Cardiac atrium fibroblast (primary cell): ENCODE measurements at places on chromosomes 13 and 19. TPM values are rescaled to one million over a fixed set of nuclear protein-coding genes. Genes with fewer than 3 reads are reported as not detected.

CGB1 gene
- total RNA-seq, result not detected in 2 replicates

PODNL1 gene
- total RNA-seq, result 0.36 TPM in 1 of 2 replicates, not detected in the other

PEAK3 gene
- total RNA-seq, result not detected in 2 replicates

FFAR3 gene
- not detected in 2 replicates for total RNA-seq

F7 gene
- not detected in 2 replicates for total RNA-seq

ZNF766 gene
- 4.3 and 5.5 TPM in 2 replicates for total RNA-seq

DENND1C gene
- total RNA-seq, result not detected in 2 replicates

SPTBN4 gene
- total RNA-seq, result 0.90 and 3.2 TPM in 2 replicates

PRSS57 gene
- not detected in 2 replicates for total RNA-seq

TMEM190 gene
- total RNA-seq, result not detected in 2 replicates

ATP4A gene
- not detected in 2 replicates for total RNA-seq

PCDH9 gene
- total RNA-seq, result 6.1 and 7.0 TPM in 2 replicates

TRPC4 gene
- total RNA-seq, result 5.5 and 10.1 TPM in 2 replicates

CACNG6 gene
- 0.16 and 0.72 TPM in 2 replicates for total RNA-seq

KDELR1 gene
- 219 and 256 TPM in 2 replicates for total RNA-seq

METTL21C gene
- not detected in 2 replicates for total RNA-seq
